Stimulated activated CD4-positive, alpha-beta T cell treated with anti-CD3 and anti-CD28 coated beads, TNF-alpha, amount 100 ng/mL, for 24 hours (primary cell): ENCODE measurements at places on chromosomes 11 and 22.
A peak's percentile ranks its signal among the peaks of the same experiment; 100 is the strongest.

DNA sequence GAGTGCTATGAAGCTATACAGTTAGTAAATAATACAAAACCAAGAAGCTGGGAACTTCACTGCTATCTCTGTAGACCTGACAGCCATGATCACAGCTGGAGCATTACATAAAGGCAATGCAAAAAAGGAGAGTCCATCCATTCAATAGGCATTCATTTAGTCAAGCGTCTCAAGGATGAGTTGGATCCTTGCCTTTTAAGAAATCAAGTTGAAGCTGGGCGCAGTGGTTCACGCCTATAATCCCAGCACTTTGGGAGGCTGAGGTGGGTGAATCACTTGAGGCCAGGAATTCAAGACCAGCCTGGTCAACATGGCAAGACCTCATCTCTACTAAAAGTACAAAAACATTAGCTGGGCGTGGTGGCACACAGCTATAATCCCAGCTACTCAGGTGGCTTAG is 48.1 kb upstream of the ALKBH3 start:
- no peak for DNase-seq

- DNase-seq, result no peak
These were observed 45.7 kb downstream of the PACS1 start for GRCh38 chr11:66115638-66116301.

- DNase-seq, result no peak
These were observed 58.9 kb downstream of the GRAMD4 start for GRCh38 chr22:46678785-46679700.

- DNase-seq, result no peak
These were observed 13.9 kb downstream of the NEAT1 start for GRCh38 chr11:65436412-65437032.

- DNase-seq, result no peak
These were observed 1.2 kb downstream of the OR6X1 start for GRCh38 chr11:123753110-123753509.

DNA sequence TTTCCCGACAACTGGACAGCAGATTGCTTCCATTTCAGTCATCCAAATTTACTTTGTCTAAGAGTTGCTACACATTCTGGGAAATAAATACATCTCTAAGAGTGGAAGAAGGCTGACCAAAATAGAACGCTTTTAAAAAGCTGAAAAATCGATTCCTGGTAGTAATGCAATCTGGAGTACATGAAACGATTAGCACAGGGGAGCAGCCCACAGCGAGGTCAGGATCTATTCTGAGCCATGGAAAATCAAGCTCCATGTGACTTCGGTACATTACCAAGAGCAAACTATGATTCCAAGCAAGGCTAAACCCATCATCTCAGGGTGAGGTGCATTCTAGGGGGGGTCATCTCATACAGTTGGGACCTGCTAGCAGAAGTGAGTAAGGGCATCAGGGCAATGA is 249.3 kb downstream of the BLID start:
- no peak for DNase-seq

GRCh38 chr11:63240098-63240497 is 3.3 kb downstream of the SLC22A25 start:
- no peak for DNase-seq

DNA sequence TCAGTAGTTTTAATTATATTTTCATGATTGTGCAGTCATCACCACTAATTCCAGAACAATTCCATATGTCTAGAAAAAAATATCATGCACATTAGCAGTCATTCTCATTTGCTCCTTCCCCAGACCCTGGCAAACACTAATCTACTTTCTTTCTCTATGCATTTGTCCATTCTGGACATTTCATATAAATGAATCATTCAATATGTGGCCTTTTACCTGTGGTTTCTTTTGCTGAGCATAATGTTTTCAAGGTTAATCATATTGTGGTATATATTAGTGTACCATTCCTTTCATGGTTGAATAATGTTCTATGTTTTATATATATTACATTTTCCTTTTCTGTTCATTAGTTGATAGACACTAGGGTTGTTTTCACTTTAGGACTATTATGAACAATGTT is 811.1 kb upstream of the RAG2 start:
- no peak for DNase-seq

DNA sequence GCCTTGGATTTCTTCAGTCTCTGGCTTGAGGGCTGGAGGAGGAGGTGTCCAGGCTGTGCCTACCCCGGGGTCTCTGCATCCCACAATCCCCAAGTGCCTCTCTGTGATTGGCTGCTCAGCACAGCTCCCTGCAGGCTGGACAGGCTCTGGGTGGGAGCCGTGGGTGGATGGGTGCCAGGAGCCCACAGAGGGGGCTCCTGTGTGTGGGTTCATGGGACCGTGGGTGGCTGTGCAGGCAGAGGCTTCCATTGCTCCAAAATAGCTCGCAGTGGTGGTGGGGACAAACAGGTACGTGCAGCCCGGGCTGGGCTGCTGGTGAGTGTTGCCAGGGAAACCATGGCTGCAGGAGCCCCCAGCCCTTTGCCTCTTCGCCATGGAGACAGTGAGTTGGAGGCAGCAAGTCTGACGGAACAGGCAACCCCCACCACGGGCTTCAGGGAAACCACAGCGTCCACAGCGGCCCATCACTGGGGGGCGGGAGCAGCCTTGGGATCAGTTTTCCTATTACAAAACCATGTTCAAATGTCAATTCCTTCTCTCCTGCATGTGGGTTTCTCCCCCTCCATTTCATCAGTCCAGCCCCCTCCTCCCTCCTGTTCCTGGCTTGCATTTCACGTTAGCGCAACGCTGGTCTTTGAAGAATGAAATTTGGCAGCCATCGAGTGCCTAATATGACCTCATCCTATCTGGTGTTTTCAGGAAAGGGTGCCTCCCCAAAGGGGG is 155.2 kb downstream of the TRIM29 start:
- no peak for DNase-seq

DNA sequence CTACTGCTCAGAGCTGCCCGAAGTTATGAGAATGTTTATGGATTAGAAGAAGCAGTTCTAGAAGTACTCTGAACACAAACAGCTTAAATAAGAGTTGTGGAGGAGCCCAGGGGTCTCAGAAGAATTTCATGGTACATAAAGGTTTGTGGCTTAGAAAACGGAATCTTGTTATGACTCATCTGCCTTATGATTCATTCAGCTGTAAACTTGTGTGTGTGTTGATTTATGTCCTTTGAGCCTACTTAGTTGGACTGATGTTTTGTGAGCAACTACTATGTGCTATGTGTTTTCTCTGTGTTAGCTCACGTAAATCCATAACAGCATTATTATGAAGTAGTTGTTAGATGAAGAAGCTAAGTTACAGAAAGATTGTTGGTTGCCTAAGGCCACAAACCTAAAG is 203.7 kb downstream of the PGR start:
- DNase-seq, result no peak

- no peak for DNase-seq
These were observed 41.6 kb downstream of the MRGPRX2 start for GRCh38 chr11:19018901-19019300.

- DNase-seq, result no peak
These were observed 19.1 kb upstream of the NECTIN1 start for GRCh38 chr11:119747868-119748660.

GRCh38 chr11:125071846-125072217 is 8.7 kb downstream of the SLC37A2 start:
- DNase-seq, result no peak

GRCh38 chr11:86291466-86292262 is 10.4 kb upstream of the HIKESHI start:
- peak; percentile 71 for DNase-seq

DNA sequence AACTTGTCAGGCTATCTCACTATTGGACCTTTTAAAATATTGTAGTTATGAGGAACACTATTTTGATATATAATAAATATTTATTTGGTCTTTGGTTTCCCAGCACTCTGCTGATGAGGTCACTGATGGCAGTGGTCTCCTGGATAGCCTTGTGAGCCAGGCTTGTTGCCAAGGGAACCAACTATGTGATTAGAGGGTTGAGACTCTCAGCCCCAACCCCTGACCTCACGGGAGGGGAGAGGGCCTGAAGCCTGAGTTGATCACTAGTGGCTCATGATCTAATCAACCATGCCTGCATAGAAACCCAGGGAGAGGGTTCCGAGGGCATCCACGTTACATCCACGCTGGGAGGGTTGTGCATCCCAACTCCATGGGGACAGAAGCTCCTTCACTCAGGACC is 10.8 kb downstream of the PANX1 start:
- DNase-seq, result no peak

DNA sequence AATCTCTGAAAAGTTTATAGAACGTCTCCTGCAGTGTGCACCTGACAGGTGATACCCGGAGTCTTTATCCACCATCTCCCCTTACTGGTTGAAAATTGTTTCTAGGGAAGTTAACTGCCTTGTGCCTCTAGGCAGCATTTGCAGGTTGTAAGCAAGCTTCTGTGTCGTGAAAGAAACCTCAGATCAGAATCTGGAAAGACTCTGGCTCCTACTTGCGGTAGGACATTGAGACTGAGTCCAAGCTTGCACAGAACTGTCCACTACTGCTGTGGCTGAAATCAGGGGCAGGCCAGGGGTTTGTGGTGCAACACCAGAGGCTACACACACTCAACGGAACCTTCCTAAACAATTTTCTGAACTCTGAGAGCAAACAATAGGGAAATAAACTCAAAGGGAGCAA is 34.8 kb upstream of the MYOD1 start:
- DNase-seq, result no peak

GRCh38 chr11:82733444-82734119 is at the start of gene FAM181B:
Gene FAM181B (minus strand): TSS chr11:82733864. CDS start chr11:82733729, 135 bp downstream.
- DNase-seq, result no peak

GRCh38 chr11:102191832-102192231 is 81.6 kb downstream of the YAP1 start:
- no peak for DNase-seq

DNA sequence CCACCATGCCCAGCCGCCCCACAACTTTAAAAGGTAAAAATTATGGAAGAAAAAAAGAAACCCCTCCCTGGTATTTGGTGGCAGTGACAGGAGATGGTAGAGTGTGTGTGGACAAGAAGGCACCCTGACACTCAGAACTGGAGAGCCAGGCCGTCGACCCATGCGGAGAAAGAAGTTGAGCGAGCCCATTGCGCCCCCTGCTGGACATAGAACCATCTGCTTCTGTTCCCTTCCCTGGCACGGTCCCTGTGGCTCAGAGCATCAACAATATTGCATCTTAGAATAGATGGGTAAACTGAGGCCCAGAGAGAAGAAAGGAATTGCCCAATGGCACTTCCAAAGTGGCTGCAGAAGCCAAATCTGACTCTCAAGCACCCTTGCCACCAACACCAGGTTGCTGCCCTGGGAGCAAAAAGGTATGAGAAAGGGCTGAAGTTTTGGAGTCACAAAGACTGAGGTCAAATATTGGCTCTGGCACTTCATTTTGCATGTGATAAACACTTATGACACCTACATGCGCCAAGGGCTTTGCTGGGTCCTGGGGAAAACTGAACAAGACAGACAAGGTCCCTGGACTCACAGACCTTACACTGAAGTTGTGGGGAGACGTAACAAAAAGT is 8.6 kb downstream of the MRPL11 start:
- peak; percentile 75 for DNase-seq

DNA sequence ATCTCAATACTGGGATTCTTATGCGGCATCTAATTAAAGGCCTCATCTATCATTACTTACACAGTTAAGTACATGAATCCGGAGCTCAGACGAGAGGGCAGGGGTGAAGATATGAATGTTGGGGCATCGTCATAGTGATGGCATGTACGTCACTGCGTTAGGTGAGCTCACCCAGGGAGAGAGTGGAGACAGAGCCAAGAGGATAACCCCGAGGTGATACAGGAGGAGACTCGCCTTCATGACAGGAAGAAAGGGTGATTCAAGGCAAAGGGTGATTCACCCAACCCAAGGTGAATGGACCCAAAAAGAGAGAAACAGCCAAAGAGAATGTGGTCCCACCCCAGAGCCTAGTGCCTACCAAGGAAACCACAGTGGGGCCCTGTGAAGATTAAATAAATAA is 132.9 kb upstream of the BLID start:
- DNase-seq, result no peak

DNA sequence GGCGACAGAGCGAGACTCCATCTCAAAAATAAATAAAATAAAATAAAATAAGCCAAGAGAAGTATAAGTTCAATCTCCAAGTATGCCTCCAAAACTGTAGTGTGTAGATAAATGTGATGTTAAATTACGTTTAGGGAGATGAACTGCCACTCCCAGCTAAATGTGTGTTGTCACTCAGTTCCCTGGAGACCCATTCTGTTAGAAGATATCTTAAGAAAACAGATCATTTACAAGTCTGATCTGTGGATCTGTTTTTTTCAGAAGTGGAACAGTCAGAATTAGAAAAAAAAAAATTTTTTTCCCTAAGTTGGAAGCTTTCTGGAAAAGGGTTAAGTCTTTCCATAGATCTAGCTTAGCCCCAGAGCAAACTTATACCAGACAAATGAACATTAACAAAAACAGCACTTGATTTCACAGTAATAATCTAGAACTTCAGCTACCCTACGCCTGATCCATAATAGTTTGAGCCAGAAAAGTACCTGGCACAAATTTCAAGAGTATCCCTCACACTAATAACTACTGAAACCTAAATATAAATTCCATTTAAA is 18.2 kb downstream of the CELF1 start:
- no peak for DNase-seq

- no peak for DNase-seq
These were observed 1166.5 kb downstream of the LRRC4C start for GRCh38 chr11:40292721-40293508.

DNA sequence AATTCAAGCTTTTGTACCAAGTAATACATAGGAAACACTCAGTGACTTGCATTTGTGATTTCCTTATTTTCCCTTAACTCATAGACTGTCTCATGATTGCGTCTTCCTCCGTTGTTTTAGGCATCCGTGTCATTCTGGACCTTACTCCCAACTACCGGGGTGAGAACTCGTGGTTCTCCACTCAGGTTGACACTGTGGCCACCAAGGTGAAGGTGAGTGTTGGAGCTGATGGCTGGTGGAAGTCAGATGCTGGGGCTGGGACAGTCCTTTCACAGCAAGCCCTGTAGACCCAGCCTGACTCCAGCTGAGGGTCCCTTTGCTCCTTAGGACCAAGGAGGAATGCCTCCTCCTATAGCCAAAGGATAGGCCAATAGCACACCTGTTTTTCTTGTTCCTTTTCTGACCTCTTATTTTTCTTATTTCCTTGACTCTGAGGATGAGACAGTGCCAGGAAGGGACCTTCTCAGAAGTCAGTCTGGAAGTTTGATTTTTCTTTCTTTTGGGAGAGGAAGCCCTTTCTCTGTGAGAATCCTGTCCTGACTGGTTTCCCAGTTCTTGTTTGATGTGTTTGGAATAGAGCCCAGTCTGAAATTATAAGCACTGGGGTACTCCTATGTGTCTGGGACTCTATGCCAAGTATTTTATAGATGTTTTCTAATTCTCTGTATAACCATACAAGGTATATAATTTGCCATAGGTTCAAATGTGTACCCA is 2.2 kb downstream of the SLC3A2 start:
- DNase-seq, result no peak
